Karpas-422 (cell line): ENCODE measurements at places on chromosomes 6 and 20.

GRCh38 chr6:105537981-105538578 lies 135.2 kb upstream of the PREP start:
- DNase-seq: no peak

DNA sequence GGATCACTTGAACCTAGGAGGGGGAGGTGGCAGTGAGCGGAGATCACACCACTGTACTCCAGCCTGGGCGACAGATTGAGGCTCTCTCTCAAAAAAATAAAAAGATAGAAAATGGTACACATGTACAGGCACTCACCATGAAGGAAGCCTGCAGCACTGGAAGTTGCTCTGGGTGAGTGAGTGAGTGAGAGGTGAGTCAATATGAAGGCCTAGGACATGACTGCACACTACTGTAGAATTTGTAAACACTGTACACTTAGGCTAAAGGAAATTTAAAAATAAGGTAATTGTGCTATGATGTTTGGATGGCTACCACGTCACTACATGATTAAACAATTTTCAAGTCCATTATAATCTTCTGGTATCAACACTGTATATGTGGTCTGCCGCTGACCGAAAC lies 216.2 kb downstream of the FOXC1 start:
- DNase-seq: no peak

- no peak for DNase-seq
These were observed 257.8 kb upstream of the KCNQ5 start for GRCh38 chr6:72363844-72364740.

- DNase-seq: no peak
These were observed 244.2 kb downstream of the HIVEP2 start for GRCh38 chr6:142700671-142701312.

- peak; percentile 68 for DNase-seq
These were observed 650 bp upstream of the CASP8AP2 start for GRCh38 chr6:89828988-89829471.
